Sciatic nerve (tissue), 2 donors: ENCODE measurements at places on chromosomes 2 and 18. TPM values are rescaled to one million over a fixed set of nuclear protein-coding genes. Genes with fewer than 3 reads are reported as not detected.

GRCh38 chr18:51383116-51383515 is 185.6 kb upstream of the MEX3C start:
- DNase-seq = no peak

GRCh38 chr2:85956646-85957039 is 67.9 kb upstream of the ST3GAL5 start:
- DNase-seq = no peak

DNA sequence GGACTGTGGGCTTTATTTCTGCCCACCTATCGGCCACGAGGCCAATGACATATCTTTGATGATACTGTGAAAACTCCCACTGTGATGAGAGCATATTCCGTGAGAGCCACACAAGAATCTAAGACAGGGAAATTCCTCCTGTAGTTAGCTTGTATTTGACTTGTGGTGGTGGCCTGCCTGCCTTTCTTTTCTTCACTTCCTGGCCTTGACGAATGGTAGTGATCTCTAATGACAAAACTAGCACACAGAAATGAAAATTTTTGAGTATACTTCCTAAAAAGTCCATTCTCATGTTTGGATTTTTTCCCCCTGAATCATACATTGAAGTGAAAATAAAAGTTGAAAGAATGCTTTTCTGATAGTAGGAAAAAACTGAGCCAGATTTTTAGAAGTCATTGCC is 94.4 kb downstream of the MGAT5 start:
- no peak for DNase-seq

The EPHA4 gene
- 17.7 TPM for total RNA-seq

The SP9 gene
- total RNA-seq = not detected

The TYMS gene
- total RNA-seq = 1.8 TPM

The ALLC gene
- total RNA-seq = 7.6 TPM

The LAMA3 gene
- total RNA-seq = 47.3 TPM

The SLC14A1 gene
- 5.5 TPM for total RNA-seq
